CD4-positive, alpha-beta T cell (primary cell): ENCODE measurements at places on chromosomes 7 and 10.

- DNase-seq = no peak
Measured at GRCh38 chr7:158495786-158496185, 91.8 kb downstream of the PTPRN2 start.

DNA sequence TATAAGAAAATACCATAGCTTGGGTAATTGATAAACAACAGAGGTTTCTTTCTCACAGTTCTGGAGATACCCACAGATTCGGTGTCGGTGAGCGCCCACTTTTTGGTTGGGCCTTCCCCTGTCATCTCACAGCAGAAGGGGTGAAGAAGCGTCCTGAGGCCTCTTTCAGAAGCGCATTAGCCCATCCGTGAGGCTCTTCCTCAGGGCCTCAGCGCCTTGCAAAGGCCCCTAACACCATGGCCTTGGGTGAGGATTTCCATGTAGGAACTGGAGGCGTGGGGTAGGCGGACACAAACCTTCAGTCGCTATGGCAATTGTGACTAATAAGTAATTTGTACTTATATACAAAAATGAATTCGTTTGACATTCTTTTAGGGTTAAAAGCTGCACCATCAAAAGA, 316.0 kb downstream of the PTPRN2 start:
- DNase-seq = no peak

DNA sequence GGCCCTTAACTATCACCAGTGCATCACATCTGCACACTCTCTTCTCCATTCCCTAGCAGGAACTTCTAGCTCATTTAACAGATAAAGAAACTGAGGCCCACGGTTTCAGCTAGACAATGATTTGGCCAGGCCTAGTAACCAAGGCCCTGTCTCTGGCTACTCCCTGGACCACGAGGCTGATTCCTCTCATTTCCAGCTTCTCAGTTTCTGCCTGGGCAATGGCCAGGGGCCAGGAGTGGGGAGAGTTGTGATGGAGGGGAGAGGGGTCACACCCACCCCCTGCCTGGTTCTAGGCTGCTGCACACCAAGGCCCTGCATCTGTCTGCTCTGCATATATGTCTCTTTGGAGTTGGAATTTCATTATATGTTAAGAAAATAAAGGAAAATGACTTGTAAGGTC, 13.5 kb downstream of the AQP1 start:
- DNase-seq = no peak

- DNase-seq = no peak
Measured at GRCh38 chr10:74033702-74034101, 35.8 kb downstream of the VCL start.

DNA sequence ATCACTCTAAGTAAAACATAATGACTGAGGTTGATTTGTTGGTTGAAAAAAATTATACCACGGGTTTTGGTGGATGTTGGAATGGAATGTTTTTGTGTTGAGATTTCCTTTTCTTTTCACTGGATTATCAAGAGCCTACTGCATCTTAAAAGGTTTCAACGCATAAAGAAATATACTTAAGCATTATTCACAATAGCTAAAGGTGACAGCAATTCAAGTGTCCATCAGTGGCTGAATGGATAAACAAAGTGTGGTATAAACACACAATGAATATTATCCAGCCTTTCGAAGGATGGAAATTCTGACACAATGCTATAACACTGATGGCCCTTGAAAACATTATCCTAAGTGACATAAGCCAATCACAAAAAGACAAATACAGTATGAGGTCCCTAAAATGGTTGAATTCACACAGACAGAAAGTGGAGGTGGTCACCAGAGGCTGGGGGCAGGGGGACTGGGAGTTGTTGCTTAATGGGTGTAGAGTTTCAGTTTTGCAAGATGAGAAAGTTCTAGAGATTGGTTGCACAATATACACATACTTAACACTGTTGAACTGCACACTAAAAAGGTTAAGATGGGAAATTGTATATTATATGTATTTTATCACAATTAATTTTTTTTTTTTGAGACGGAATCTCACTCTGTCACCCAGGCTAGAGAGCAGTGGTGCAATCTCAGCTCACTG, 122.3 kb downstream of the NRP1 start:
- no peak for DNase-seq

DNA sequence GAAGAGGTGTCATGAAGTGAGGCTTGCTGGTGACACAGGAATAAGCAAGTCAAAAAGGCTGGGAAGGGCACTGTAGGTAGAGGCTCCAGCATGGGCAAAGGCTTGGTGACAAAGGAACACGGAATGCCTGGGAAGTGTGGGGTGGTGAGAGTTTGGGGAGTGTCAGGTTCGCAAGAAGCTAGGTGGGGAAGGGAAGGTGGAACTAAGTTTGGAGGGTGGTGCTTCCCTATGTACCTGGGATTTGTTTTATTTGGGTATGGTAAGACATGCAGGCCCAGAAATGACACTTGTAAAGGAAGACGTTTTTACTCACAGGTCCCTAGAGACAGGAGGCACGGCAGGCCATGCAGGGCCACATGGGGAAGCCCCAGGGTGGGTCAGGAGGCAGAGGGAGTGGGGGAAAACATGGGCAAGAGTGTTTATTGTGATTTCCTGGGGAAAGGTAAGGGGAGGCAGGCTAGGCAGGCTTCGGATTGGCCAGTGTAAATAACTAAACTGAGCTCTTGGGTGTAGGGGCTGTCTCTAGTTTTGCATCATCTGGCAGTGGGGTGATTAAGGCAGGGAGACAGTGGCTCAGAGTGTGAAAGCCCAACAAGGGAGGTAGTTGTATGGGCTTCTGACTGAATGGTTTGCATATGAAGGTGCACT, 52.1 kb downstream of the SH2D4B start:
- DNase-seq = no peak

DNA sequence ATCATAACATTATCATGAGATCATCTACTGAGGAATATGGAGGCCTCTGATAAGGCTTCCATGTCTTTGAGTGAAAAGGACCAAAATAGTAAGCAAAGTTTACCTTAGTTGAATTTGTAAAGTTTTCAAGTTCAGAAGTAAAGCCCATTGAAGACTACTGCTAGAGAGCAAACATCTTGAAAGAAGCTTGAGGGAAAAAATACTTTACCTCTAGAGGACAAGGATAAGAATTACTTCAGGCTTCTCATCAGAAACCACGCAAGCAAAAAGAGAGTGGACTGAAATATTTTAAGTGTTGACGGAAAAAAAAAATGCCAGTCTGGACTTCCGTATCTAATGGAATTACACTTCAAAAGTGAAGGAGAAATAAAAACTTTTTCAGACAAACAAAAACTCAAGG, 114.3 kb downstream of the MPP7 start:
- no peak for DNase-seq

- no peak for DNase-seq
Measured at GRCh38 chr7:127620406-127621233, 2.7 kb upstream of the PAX4 start.

GRCh38 chr10:113557424-113557862, 4.6 kb downstream of the HABP2 start:
- no peak for DNase-seq

DNA sequence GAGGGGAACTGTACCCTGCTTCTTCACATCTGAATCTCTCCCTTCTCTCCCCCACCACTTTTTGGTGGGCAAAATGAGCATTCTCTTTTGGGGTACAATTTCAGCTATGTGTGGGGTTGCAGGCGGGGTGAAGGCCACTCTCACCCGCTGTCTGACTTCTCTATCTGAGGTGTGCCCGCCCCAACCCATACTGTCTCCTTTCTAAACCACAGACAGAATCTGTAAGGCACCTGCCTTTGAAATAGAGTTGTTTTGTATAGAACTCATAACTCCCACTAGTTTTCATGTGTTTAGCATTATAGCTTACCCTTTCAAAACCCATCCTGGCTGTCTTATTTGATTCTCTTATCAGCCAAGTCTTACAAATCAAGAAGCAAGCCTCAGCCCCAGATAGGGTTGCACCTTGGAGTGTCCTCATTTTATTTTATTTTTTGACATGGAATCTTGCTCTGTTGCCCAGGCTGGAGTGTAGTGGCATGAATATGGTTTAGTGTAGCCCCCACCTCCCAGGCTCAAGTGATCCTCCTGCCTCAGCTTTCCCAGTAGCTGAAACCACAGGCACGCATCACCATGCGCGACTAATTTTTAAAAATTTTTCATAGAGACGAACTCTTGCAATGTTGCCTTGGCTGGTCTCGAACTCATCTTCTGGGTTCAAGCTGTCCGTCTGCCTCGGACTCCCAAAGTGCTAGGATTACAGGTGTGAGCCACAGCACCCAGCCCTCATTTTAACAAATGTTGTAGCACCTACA, 11.9 kb downstream of the TSPAN14 start:
- peak; percentile 65 for DNase-seq

DNA sequence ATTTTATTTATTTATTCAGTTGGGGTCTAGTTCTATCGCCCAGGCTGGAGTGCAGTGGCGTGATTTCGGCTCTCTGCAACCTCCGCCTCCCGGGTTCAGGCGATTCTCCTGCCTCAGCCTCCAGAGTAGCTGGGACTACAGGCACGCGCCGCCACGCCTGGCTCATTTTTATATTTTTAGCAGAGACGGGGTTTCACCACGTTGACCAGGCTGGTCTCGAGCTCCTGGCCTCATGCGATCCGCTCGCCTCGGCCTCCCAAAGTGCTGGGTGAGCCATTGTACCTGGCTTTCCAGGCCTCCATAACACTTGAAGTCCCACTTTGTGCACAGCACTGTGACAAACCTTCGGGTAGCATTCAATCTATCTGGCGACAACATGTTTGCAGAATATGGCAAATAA, 1.0 kb upstream of the DCLRE1C start:
- DNase-seq = no peak

DNA sequence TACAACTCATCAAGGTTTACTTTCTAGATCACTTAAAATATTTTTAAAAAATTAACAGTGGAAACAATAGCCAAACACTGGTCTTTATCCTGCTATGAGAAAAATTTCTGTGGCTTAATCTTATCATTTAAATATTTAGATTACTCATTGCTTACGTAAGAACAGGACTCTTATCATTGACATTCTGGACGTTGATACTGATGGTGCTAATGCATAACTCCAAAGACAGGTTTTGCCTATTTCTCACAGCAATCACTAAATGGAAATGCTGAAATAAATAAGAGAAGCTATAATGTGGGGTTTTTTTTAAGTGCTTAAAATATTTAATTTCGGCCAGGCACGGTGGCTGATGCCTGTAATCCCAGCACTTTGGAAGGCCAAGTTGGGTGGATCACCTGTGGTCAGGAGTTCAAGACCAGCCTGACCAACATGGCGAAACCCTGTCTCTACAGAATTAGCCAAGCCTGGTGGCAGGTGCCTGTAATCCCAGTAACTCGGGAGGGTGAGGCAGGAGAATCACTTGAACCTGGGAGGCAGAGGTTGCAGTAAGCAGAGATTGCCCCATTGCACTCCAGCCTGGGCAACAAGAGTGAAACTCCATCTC, 195.0 kb downstream of the HGF start:
- DNase-seq = no peak

DNA sequence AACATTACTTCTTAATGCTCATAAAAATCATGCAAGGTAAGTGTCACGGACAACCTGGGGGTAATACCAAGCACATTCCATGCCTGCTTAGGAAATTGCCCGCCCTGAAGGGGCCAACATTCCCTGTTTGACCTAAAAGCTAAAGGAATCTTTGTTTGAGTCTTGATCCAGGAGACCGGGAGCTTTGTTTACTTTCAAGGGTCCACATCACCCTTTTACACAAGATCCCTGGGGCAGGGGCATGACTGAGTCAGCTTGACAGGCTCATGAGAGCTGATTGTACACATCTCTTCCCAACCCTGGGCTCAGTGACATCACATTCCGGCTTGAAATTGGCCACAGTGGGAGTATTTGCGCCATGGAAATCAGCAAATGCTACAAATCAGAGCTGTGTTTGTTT, 248.1 kb upstream of the HABP2 start:
- no peak for DNase-seq

DNA sequence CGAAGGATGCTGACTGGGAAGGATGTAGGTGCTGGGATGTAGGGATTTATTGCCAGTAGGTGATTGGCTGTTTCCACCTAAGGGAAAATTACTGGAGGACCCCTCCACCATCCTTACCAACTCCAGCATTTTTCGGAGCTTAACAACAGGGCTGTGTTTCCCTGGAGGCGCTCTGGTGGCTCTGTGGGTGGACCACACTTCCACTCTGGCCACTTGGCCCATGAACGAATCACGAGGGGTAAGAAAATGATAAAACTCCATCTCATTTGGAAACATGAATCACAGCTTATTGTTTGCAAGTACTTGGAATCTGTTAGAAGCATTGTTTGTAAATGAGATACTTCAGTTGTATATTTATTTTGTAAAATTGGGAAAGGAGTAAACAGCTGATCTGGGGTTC, 3.0 kb downstream of the DOCK1 start:
- no peak for DNase-seq

- DNase-seq = peak; percentile 32
Measured at GRCh38 chr7:149624006-149624405, 126.4 kb upstream of the ZNF746 start.
